ENCODE measurements at places on chromosomes 12 and 14. TPM values are rescaled to one million over a fixed set of nuclear protein-coding genes. Genes with fewer than 3 reads are reported as not detected.

- no peaks in the 10 kb centered on the region for H3K4me1 ChIP-seq
- no peaks in the 10 kb centered on the region for H3K36me3 ChIP-seq
- no peaks in the 10 kb centered on the region for H3K27me3 ChIP-seq
- H3K27ac ChIP-seq = no peak overlapping the region
These were observed 78.6 kb upstream of the PAWR start for GRCh38 chr12:79769189-79769859.

- H3K4me3 ChIP-seq = no peak overlapping the region
- no peaks in the 10 kb centered on the region for H3K36me3 ChIP-seq
- peaks cover 4% of the 10 kb centered on the region for H3K4me1 ChIP-seq
- H3K27ac ChIP-seq = no peak overlapping the region
These were observed 115.9 kb downstream of the BCL11B start for GRCh38 chr14:99156090-99156425.

GRCh38 chr14:102454711-102455110 lies 54.9 kb downstream of the ANKRD9 start:
- no peak overlapping the region for H3K4me3 ChIP-seq
- no peak for DNase-seq
- H3K27me3 ChIP-seq = no peaks in the 10 kb centered on the region
- H3K36me3 ChIP-seq = peaks cover 26% of the 10 kb centered on the region

DNA sequence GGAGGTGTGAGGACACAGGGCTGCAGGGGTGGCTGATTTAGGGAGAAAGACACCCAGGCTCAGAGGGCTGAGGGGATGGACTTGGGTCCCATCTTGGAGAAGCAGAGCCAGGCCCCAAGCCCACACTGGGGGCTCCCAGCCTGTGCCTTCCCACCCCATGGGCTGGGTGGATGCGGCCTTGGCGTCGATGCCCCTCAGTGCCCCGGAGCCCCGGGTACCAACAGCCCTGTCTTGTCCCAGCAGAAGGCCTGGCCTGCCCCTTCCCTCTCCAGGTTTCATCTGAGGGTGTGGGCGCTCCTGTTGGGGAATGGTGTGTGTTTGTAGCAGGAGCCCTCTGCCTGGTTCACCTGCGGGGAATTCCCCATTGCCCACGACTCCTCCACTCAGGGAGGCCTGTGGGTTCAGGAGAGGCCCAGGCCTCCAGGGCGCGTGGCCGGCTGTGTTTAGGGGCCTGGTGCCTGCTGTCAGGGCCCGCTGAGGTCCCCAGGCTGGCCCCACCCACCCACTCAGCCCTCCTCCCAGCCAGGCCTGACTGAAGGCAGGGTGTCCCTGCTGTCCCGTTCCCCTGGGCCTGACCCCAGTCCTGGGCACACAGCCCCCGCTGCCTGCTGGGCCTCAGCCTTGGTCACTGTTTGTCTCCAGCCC lies 51.1 kb upstream of the BEGAIN start:
- no peaks in the 10 kb centered on the region for H3K27me3 ChIP-seq
- no peaks in the 10 kb centered on the region for H3K4me1 ChIP-seq
- no peak overlapping the region for H3K27ac ChIP-seq

GRCh38 chr12:24856541-24856940 lies 92.4 kb downstream of the BCAT1 start:
- no peaks in the 10 kb centered on the region for H3K27me3 ChIP-seq
- H3K4me1 ChIP-seq = peaks cover 10% of the 10 kb centered on the region
- H3K4me3 ChIP-seq = no peak overlapping the region
- no peak for DNase-seq

GRCh38 chr12:5882511-5883190 lies 62.4 kb downstream of the ANO2 start:
- H3K4me3 ChIP-seq = no peak overlapping the region
- no peaks in the 10 kb centered on the region for H3K4me1 ChIP-seq
- H3K36me3 ChIP-seq = no peaks in the 10 kb centered on the region
- DNase-seq = no peak
- H3K27ac ChIP-seq = no peak overlapping the region

GRCh38 chr14:95776798-95777534 lies 63.0 kb upstream of the TCL1A start:
- no peak for DNase-seq
- no peak overlapping the region for H3K4me3 ChIP-seq
- H3K36me3 ChIP-seq = no peaks in the 10 kb centered on the region
- H3K27ac ChIP-seq = no peak overlapping the region
- no peaks in the 10 kb centered on the region for H3K27me3 ChIP-seq

GRCh38 chr12:4031703-4032291 lies 158.6 kb upstream of the PARP11 start:
- peak overlapping the region; percentile 83 for H3K27ac ChIP-seq
- peak; percentile 41 for DNase-seq
- H3K4me1 ChIP-seq = peaks cover 26% of the 10 kb centered on the region
- no peaks in the 10 kb centered on the region for H3K27me3 ChIP-seq
- peak overlapping the region; percentile 50 for H3K4me3 ChIP-seq

DNA sequence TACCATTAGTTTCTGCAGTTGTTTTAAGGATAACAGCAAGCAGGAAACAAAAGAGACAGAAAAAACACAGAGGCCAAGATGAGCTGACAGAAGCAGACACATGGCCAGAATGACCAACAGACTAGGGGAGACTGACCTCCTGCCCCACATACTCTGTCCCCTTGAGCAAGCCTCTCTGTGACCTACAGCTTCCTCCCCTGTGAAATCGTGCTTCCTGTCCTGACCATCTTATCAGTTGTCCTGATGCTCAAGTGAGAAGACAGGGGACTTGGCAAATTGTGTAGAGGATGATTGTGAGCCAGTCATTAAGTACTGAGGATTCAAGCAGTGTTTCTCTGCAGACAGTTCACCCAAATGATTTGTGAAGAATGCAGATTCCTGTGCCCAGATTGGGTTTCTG lies 229.0 kb downstream of the SLC41A2 start:
- H3K4me1 ChIP-seq = no peaks in the 10 kb centered on the region
- no peaks in the 10 kb centered on the region for H3K36me3 ChIP-seq
- no peak overlapping the region for H3K27ac ChIP-seq
- H3K4me3 ChIP-seq = no peak overlapping the region

DNA sequence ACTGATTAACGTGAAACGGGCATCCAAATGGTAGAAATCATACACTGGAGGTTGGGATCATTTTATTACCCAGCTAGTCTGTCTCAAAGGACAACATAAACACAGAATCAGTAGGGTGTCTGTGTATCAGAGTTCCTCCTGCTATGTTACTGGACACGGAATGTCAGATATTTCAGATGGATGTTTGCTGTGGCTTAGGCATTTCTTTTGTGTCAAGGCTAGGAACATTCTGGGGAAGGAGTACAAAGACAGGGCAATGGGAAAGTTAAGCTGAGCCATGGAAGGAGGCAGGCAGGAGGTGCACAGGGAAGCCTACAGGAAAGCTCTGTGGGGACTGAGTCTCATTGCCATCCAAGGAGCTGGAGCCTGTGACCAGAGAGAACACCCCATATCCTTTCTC lies 254.6 kb downstream of the C12orf75 start:
- no peak for DNase-seq
- H3K36me3 ChIP-seq = no peaks in the 10 kb centered on the region

GRCh38 chr12:116492703-116493324 lies 66.4 kb upstream of the MAP1LC3B2 start:
- H3K4me3 ChIP-seq = no peak overlapping the region
- no peaks in the 10 kb centered on the region for H3K4me1 ChIP-seq
- H3K27ac ChIP-seq = no peak overlapping the region
- DNase-seq = peak; percentile 28

- no peak overlapping the region for H3K27ac ChIP-seq
- peaks cover 11% of the 10 kb centered on the region for H3K4me1 ChIP-seq
- H3K36me3 ChIP-seq = no peaks in the 10 kb centered on the region
- DNase-seq = peak; percentile 83
These were observed 154.2 kb upstream of the MYL2 start for GRCh38 chr12:111074559-111074958.

DNA sequence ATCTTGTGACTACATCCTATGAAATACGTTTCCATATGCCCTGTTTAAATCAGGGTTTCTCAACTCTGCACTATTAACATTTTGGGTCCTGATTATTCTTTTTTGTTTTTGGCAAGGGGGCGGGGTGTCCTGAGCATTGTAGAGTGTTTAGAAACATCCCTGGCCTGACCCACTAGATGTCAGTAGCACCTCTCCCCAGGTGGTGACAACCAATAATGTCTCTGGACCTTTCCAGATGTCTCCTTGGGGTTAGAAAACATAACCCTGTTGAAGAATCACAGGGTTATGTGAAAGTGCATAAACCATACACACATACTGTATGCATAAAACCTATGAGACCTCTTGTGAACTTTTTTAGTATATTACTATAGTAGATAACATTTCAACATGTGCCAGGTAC lies 1.4 kb downstream of the ACAD10 start:
- H3K36me3 ChIP-seq = no peaks in the 10 kb centered on the region
- H3K4me3 ChIP-seq = no peak overlapping the region
- H3K27me3 ChIP-seq = no peaks in the 10 kb centered on the region
- H3K27ac ChIP-seq = no peak overlapping the region
- peaks cover 17% of the 10 kb centered on the region for H3K4me1 ChIP-seq

DNA sequence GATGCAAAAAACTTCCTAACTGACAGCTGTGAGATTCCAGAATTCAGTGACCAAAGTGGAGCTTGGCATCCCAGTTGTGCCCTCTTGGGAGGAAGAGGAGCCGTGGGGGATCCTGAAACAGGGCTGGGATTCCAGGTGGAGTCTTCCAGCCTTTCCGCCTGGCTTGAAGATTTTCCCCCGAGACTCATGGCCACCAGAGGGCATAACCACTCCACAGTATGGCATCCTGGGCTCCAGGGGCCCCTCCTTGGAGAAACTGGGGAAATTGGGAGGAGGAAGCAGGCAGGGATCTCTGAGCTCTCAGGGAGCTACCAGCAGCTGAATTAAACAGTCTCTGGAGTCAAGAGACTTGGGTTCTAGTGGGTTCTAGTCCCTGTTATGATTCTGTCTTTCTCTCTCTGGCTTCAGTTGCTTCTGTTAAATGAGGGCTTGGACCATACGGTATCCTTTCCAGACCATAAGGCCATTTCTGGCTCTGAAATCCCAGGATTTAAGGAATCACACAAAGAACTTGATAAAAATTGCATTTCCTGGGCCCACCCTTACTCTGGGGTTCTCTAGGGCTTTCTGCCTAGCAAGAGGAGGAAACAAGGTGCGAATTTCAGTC lies 2.6 kb upstream of the TAMALIN start:
- DNase-seq = peak; percentile 51
- H3K27me3 ChIP-seq = no peaks in the 10 kb centered on the region
- H3K36me3 ChIP-seq = no peaks in the 10 kb centered on the region
- no peaks in the 10 kb centered on the region for H3K4me1 ChIP-seq
- no peak overlapping the region for H3K4me3 ChIP-seq

DNA sequence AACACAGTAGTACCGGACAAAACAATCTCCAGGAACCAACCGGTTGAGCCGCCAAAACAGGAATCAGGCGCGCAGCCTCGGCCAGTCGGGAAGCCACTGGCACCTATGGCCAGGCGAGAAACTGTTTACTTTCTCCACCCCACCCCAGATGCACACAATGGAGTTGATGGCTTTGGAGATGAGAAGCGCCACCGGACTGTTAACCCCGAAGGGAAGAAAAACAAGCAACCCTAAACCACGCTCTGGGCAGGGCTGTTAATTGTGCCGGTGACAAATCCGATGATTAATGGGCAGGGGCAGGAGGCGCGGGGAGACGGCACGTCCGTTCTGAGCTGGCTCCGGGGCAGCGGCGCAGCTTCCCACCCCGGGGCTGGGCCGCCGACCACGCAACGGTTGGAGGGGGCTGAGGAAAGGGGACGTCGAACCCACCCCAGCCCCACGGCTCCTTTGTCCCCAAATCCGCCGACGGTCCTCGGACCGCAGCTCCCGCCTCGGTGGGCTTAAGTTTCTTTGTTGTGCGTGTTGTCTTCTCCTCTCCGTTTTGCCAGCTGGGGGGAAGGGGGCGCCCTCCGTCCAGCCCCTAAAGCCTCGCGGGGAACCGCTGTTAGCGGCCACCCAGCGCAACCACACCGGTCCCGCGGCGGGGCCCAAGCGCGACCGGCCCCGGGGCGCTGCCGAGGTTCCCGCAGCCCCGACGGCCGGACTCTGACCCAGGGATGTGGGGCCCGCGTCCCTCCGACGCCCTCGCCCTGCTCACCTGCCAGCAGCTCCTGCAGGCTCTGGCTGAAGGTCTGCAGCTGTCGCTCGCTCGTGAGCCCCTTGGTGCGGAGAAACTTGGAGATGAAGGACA lies 790 bp downstream of the BTG1 start:
- no peaks in the 10 kb centered on the region for H3K27me3 ChIP-seq
- no peaks in the 10 kb centered on the region for H3K4me1 ChIP-seq
- H3K36me3 ChIP-seq = peaks cover 21% of the 10 kb centered on the region
- DNase-seq = peak; percentile 68
- H3K4me3 ChIP-seq = peak overlapping the region; percentile 100

DNA sequence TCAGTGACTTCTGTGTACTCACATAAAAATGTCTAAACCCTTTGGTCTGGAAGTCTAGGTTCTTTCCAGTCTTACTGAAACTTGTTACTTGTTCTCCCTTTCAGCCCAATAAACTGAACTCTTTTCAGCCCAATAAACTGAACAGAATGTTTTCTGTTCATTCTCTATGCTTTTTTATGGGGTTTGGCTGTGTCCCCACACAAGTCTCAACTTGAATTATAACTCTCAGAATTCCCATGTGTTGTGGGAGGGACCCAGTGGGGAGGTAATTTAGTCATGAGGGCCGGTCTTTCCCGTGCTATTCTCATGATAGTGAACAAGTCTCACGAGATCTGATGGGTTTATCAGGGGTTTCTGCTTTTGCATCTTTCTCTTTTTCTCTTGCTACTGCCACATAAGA lies 15.0 kb upstream of the NEDD1 start:
- no peaks in the 10 kb centered on the region for H3K4me1 ChIP-seq
- no peak overlapping the region for H3K27ac ChIP-seq
- H3K4me3 ChIP-seq = no peak overlapping the region
- no peaks in the 10 kb centered on the region for H3K36me3 ChIP-seq
- no peaks in the 10 kb centered on the region for H3K27me3 ChIP-seq

GRCh38 chr14:53534841-53535240 lies 381.7 kb upstream of the DDHD1 start:
- no peak overlapping the region for H3K27ac ChIP-seq
- DNase-seq = no peak
- no peaks in the 10 kb centered on the region for H3K27me3 ChIP-seq
- no peaks in the 10 kb centered on the region for H3K36me3 ChIP-seq

KRT81 gene
- 0.22 TPM for total RNA-seq

TESPA1 gene
- 0.34 TPM for total RNA-seq
